ENCODE measurements at places on chromosomes 12 and 14.

DNA sequence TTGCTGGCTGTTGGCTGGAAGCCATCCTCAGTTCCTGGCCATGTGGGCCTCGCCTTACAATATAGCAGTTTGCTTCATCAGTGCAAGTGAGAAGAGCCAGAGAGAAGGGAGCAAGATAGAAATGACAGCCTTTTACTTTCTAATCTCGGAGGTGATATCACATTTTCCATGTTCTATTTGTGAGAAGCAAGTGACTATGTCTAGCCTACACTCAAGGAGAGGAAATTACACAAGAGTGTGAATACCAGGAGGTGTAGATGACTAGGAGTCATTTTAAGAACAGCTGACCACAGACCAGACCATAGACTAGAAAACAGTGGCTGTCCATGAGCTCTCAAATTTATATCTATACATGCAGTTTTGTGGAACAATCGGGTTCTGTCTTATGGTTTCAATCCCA, 163.0 kb upstream of the NRXN3 start:
- no peak for DNase-seq

- no peak for DNase-seq
Measured at GRCh38 chr14:22484632-22485031, 104.4 kb downstream of the DAD1 start.

GRCh38 chr12:20272801-20273200, 95.5 kb upstream of the PDE3A start:
- no peak for DNase-seq

DNA sequence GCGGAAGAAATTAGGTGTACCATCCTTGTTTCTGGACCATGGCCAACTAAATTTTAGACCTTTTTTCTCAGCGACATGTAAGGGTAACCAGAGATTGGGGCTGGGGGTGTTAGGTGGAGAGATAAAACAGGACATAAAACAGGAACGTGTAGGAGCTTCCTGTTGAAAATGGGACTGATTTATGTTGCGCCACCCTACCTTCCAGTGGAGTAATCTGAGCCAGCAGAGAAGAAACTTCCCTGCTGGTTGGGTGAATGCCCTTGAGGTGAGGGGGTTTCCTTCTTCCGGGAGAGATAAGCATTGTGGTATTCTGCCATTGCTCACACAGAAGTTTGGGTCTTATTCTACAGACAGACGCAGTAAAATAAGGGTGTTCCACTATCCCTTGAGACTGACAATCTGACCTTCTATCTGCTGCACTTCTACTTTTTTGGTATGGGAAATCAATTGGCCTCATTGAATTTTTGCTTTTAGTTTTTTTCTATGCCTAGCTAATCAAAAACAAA, 417.6 kb downstream of the PCNX1 start:
- no peak for DNase-seq

DNA sequence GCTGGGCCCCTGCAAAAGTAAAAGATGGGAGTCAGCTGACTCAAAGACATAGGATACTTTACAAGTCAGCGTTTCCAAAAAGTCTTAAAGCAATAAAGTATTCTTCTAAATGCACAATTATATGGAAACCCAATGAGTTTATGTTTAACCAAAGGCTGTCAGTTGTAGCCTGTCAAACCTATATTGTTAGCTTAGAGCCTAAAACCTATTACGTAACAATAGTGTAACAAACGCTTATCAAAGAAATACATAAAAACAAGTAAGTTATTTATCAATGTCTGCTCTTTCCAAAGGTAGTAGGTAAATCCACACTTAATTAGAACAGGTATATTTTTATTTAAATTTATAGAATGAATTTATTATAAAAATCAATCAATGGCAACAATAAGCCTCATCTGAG, 15.9 kb upstream of the SOS2 start:
- DNase-seq = no peak

DNA sequence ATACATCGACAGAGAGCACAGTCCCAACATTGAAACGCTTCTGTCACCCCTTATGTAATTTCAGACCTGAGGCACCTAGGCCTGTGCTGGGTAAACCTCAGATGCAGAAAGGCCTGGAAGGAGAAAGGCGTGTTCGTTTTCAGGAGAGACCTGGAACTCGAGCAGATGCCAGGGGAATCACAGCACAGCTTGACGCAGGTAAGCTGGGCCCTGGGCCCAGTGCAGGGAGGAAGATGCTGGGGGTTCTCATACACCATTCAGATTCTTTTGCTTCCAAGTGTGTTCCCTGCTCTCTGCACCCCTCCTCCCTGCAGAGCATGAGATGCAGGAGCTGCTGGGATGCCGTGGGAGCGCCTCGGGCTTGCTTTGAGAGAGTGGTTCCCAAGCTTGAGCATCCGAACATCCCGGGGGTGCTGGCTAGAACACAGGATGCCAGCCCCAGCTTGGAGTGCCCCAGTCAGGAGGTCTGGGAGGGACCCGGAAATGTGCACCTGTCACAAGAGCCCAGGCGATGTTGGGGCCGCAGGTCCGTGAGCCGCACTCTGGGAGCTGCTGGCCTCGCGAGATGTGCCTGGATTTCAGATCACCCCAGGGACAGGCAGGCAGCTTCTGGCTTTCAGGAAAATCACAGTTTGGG, 35.9 kb downstream of the FZD10 start:
- DNase-seq = no peak

DNA sequence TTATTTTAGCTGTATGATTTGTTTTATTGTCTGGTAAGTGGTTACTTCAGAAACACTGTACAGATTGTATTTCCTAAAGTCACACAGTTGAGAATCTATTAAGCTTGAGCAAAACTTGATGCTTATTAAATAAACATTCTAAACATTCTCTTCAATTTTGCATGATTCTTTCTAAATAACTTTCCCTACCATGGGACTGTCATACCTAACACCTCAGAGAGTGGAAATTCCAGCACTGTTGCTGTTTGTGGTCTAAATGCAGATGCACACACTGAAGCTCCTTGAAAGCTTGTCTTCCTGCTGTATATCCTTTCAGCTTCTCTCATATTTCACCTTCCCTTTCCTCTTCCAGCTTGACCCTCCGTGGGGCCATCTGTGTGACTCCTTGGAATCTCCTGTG, 392.0 kb downstream of the LRIG3 start:
- no peak for DNase-seq

GRCh38 chr12:128820723-128821432, 2.9 kb downstream of the SLC15A4 start:
- no peak for DNase-seq

DNA sequence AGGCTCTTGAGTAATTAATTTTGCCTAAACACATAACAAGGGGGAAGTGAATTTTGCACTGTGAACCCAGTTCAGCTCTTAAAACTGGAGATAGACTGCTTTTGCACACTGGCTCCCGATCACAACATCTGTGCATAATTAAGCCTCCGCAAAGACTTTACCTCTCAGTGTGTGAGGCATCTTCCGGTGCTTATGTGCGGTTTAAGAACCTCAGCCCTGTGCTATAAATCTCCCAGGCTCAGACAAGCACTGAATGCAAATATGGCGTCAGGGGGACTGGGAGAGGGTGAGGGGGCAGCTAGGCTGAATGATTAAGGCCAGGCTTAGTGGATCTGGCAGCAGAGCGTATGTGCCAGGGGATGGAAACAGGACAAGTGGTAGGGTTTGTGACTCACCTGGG, 103.3 kb downstream of the ADCK1 start:
- no peak for DNase-seq

Measured in 8988T (cell line).